ENCODE measurements at places on chromosomes 6 and 20.

DNA sequence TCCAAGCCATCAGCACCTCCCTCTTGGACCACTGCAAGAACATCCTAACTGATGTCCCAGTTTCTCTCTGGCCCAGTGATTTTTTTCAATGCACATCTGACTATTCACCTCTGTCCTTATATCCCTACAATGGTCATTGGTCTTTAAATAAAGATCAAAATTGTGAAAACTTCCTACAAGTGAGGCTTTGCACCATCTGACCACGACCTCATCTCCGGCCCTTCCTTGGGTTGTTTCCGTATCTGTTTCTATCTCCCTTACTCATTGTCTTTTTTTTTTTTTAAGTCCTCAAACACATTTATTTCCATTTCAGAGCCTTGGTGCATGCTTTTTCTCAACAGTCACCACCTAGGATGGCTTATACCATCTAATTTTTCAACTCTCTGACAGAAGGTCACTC, 88.1 kb downstream of the IPCEF1 start:
- no peak for DNase-seq

DNA sequence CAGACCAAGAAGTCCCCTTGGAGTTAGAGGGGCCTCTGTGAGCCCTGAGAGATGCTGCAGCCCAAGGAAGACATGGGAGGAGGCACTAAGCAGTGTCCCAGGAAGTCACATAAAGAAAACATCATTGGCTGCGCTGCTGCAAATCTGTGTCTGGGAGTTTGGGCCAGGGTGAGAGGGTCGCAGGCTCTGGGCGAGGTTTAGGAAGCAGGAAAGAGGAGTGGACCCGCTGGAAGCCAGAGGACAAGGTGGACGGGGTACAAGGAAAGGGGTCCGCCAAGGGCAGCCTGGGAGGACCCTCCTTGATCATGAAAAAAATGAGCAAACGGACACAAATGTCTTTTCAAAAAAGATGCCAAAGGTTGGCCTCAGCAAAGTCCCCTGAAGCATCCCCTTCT, 15.5 kb upstream of the SERPINB1 start:
- no peak for DNase-seq

DNA sequence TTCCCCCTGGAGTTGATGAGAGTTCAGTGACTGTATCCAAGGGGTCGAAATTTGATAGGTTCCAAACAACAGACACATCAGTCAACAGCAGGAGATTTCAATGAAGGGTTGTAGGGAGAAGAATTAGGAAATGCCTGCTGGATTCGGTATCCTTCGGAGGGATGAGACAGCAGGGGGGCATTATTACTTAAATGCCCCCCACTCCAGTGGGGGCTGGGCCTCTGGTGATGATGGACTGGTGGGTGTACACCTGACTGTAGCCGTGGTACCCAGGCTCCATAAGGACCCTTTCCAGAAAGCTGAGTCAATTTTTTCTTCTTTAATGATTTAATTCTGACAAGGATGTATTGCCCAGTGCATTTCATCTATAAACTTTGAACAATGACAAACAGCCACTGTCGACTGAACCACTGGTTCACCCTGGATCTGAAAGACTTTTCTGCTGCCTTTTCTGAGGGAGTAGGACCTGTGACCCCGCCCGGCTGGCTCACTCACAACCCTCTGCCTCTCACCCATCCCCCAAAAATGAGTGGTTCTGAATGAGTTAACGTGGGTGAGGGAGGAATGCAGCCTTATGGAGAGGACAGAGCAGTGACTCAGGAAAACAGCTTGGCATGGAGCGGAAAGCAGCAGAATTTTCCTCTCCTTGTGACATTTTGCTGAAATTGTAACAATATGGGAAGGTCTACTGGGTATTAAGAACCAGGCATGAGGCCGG, 41.0 kb downstream of the ZMYND8 start:
- DNase-seq: no peak

DNA sequence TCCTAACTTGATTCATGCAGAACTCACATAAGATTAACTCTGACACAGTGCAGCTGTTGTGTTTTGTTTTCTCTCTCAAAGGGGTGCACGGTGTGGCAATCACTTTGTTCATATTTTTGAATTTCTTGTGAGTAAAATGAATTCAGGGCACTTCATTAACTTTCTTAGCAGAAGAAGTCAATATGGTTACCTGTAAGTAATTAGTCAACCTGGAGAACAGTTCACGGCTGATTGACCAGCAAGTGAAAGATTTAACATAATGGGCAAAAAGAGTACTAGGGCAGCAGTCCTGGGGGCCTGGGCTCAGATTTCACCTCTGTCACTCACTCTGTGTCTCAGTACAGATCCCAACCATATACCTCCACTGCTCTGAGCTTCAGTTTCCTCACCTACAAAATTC, 102.4 kb upstream of the SPTLC3 start:
- DNase-seq: no peak
